HepG2 (cell line): ENCODE measurements at places on chromosomes 6 and 20. TPM values are rescaled to one million over a fixed set of nuclear protein-coding genes. Genes with fewer than 3 reads are reported as not detected.

GRCh38 chr20:8321001-8321400 lies 188.9 kb downstream of the PLCB1 start:
- DNase-seq: no peak

GRCh38 chr20:38199501-38200390 lies 34.7 kb upstream of the TGM2 start:
- no peak for DNase-seq

NFS1 gene
- polyA plus RNA-seq: 61.8 and 65.9 TPM in 2 replicates

MYLK2 gene
- polyA plus RNA-seq: 0.04 TPM in 1 of 2 replicates, not detected in the other
